ENCODE measurements at places on chromosomes 7 and 10.

GRCh38 chr10:1706711-1707110, 30.6 kb downstream of the ADARB2 start:
- no peak for DNase-seq

GRCh38 chr7:988426-988911, 5.5 kb downstream of the CYP2W1 start:
- no peak for DNase-seq

GRCh38 chr10:88508796-88509195, 74.3 kb downstream of the RNLS start:
- DNase-seq: no peak

GRCh38 chr10:78752708-78753107, 316.1 kb upstream of the ZMIZ1 start:
- DNase-seq: no peak

- no peak for DNase-seq
These were observed 128.4 kb downstream of the ZFAND4 start for GRCh38 chr10:45544191-45544590.

DNA sequence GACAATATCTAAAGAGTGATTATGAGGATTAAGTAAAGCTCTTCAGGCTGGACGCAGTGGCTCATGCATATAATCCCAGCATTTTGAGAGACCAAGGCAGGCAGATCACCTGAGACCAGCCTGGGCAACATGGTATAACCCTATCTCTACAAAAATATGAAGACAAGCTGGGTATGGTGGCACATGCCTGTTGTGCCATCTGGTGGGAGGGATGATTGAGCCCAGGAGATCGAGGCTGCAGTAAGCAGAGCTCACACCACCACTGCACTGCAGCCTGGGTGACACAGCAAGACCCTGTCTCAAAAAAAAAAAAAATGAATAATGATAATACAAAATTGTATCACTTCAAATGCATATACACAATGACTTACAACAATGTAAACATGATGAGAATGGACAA, 195.6 kb upstream of the AUTS2 start:
- DNase-seq: no peak

DNA sequence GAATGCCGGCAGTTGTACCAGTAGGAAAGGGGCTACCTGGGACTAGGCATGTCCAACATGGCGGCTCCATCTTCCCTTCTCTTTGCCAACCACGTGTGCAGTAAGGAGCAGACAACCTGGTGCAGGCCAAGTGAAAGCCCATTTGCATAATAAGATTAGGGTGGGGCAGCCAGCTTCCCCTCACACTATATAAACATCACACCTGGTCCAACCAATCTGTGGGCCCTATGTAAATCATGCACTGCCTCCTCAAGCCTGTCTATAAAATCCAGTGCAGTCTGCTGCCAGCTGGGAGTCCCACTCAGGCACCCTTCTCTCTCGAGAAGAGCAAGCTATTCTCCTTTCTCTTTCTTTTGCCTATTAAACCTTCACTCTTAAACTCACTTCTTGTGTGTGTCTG, 429.3 kb downstream of the CALN1 start:
- no peak for DNase-seq

GRCh38 chr7:17304926-17305325, 6.5 kb downstream of the AHR start:
- DNase-seq: peak; percentile 83
